ENCODE measurements at places on chromosomes 16 and 17.
A peak's percentile ranks its signal among the peaks of the same experiment; 100 is the strongest.

DNA sequence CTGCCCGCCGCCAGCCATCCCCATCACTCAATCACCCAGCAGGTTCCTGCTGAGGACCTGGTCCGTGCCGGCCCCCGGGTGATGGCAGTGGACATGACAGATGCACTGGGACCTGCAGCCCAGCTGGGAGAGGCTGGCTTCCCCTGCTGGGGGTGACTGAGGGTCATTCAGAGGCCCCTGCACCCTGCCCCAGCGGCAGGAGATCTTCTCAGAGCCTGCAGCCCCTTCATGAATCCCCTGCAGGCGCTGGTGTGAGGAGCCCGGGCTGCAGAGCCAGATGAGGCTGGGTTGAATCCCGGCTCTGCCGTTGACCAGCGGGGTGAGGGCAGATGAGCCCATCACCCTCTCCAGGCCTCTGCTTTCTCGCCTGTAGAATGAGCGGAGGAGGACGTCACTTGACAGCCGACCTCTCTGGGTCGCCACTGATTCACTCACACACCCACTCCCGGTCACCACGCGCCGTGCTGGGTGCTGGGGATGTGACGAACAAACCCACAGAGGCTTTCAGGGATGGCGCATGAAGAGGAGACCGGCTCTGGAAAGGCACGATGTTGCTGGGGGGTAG lies 95.2 kb upstream of the CIBAR2 start:
- DNase-seq: no peak

DNA sequence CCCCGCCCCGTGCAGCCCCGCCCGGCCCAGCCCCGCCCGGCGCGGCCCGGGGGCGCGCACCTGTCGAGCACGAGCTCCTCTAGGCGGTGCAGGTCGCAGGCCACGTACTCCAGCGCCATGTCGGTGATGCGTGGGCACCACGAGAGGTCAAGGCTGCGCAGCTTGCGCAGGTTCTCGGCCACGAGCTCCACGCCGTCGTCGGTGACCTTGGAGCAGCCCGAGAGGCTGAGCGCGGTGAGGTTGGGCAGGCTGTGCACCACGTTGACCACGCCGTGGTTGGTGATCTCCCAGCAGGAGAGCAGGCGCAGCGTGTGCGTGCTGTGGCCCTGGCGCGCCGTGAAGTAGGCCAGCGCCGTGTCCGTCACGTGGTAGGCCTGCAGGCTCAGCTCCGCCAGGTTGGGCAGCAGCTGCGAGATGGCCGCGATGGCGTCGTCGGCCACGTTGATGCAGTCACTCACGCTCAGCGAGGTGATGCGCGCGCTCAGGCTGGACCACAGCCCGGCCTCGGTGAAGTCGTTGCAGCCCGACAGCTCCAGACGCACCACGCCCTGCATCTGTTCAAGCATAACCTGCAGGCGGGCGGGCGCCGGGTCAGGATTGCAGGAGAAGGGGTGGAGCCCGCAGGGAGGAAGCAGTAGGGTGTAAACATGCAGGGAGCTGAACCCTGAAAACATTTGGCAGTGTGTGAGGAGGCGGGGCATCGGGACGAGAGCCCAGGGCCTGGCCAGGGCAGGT lies 5.3 kb upstream of the WDR24 start:
- DNase-seq: peak; percentile 30

DNA sequence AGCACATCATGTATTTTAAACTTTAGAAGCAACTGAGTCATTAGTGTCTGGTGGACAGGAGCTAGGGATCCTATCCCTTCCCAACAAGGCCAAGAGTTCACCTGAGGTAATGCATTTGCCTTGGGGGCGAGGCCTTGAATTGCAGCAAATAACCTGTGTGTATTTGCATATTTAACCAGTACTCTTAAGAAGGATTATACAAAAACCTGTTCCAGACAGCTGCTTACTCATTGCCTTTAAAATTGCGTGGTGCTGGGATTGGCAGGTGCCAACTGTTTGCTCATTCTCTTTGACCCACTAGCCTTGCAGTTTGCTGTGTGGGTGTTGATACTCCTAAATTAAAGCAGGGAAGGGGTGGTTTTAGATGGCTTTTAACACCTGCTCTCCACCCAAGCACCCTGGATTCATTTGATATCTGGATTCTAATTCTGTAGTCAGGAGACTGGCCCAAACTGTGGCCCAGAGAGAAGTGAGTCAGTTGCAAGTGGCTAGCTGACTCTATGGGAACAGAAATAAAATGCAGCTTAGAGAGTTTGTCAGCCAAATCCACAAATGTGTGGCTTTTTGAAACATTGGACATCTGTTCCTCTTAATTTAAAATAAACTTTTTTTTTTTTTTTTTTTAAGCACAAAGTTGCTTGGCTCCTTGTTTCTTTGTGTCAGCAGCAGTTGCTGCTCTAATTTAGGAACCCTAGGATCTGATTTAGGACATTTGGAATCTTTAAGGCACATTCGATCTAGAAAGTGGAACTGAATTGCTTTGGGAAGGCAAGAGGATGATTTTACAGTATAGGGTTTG lies 46.9 kb downstream of the TUBD1 start:
- peak; percentile 39 for DNase-seq

DNA sequence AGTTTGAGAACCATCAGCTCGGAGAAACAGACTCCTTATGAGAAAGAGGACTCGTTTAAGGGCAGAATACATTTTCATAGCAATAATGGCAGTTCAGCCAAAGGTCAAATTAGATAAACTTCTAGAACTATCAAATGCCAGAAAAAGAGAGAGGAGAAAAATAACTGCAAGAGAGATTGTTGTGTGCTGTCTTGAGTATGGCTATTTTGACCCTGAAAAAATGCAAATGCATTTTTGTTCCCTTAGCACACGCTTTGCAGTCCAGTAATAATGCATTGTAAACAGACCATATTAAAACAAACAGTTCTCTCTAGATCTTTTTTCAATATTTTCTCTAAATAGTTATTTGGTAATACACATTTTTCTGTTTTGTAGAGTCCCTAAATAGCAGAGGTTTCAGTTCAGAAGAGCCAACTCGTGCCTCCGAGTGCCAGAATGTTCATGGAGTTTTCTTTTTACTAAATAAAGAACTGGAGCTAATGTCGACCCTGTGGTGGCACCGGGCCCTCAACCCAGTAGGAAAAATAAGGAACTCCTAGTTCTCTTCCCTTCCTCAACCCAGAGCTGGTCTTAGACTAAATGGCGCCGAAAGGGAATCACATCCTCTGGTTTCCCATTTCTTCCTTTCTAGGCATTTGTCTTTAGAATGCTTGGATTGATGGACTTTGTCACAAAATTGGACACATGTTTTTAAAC lies 298.0 kb downstream of the MAP2K4 start:
- no peak for DNase-seq

- DNase-seq: peak; percentile 50
Observed at GRCh38 chr17:82457073-82457928, 1.2 kb upstream of the NARF start.

DNA sequence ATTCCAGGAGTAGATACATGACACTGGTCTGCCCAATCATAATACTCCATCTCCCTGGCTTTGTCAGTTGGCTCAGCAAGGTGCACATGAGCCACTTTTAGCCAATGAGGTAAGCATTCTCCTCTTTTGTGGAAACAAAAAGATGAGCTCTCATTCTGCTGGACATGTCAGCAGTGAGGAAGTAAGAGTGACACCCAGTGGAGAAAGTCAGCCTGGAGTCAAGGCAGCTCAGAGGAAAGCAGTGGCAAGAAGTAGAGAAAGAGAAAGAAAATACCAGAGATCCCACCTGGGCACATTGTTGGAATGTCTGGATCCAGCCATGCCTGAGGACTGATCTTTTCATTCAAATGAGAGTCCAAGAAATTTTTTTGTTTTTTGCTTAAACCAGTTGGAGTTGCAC lies 496.9 kb upstream of the C16orf82 start:
- no peak for DNase-seq

DNA sequence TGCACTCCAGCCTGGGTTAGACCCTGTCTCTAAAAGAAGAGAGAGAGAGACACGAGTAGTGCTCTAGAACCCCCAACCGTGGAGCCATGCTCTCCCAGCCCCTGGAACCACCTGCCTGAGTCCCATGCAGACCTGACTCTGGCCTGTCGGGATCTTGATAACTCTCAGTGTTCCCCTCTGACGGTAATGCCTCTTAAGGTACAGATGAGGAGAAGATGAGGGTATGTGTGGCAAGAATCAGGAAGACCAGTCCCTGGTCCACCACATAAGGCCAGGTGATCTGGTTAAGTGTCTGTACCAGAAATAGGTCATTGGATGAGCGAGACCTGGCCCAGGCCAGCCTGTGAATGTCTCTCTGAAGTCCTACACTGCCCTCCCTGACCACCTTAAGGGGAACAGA lies 18.4 kb downstream of the OSBPL7 start:
- DNase-seq: no peak

DNA sequence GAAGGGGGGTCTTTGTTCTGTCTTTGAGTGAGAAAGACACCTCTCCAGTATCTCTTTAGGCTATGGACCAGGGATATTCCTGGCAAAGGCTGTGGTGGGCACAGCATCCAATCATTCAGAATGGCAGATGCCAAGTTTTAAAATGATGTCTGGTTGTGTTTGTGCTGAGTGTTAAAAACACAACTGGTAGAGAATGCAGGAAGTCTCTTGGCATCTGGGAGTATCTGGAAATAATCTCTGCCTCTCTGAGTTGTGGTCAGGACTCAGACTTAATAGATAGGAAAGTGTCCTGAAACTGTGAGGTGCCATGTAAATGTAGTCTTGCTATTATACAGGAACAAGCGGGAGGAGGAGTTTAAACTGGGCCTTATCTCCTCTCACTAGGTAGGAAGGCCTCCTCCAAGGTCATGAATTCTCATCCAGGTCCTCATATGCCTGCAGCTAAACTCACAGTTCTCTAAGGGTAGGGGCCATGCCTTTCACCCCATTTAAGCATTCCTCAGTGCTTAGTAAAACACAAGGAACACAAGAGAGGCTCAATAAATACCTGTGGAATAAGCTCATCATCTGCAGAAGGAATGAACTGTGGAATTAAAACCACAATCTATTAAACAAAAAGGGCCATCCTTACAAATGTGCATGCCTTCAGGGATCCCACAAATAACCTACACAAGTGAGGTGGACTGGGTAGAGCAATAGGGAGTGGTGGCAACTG lies 317.6 kb downstream of the CBLN1 start:
- no peak for DNase-seq

DNA sequence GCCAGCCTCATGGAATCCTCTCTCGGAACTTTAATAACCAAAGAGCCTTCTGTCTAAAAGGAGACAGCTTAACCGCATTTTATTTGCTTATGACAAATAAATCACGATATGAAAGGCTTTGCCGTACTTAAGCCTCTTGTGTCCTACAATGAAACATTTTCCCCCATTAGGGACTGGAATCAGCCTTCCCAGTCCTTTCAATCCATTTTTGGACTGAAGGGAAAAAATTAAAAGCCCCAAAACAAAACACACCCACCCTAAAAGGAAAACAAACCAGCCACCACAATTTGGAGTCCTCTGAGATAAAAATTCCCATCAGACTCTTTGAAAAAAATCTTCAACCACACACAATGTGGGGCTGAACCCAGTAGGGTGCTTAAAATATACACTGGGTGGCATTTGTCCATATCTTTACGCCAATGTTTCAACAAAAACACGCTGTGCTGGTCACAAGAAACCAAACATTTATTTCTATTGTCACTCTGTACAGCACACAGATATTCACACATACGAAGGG lies 3.0 kb downstream of the HOXB4 start:
- no peak for DNase-seq

- peak; percentile 56 for DNase-seq
Observed at GRCh38 chr17:77741109-77741508, 217.4 kb upstream of the TNRC6C start.

- DNase-seq: no peak
Observed at GRCh38 chr17:58272367-58273280, 8.1 kb downstream of the MPO start.

- peak; percentile 21 for DNase-seq
Observed at GRCh38 chr17:49995055-49995738, at the start of gene DLX3. Gene DLX3, minus strand, starts transcription at chr17:49995224. Its CDS starts 226 bp downstream, at chr17:49994998.

- DNase-seq: peak; percentile 52
Observed at GRCh38 chr16:54931120-54932014, 702 bp downstream of the IRX5 start.

- no peak for DNase-seq
Observed at GRCh38 chr17:75390982-75391381, 14.5 kb downstream of the GRB2 start.

GRCh38 chr17:77470800-77471733 lies 330.3 kb downstream of the SEC14L1 start:
- DNase-seq: peak; percentile 72

GRCh38 chr17:1562176-1562643 lies 382 bp downstream of the PITPNA start:
- peak; percentile 75 for DNase-seq

- no peak for DNase-seq
Observed at GRCh38 chr16:55042556-55043432, 112.1 kb downstream of the IRX5 start.

- DNase-seq: no peak
Observed at GRCh38 chr16:89697616-89698331, 3.7 kb downstream of the SPATA2L start.

DNA sequence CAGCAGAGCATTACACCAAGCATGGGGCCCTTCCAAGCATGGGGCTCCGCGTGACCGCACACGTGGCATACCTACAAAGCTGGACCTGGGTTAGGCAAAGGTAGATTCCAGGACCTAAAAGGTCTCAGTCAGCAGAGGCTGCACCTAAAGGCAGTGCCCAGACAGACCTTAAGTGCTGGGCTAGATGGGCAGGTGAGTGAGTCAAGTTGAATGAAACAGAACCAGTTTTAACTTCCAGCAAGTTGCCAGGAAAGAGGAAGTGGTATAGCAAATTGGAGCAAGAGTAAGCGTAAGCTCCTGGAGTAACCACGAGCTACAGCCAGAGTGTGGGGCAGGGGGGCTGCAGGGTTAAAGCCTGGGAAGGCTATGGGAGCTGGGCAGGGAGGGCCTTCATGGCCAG lies 49.5 kb downstream of the SRCIN1 start:
- no peak for DNase-seq

DNA sequence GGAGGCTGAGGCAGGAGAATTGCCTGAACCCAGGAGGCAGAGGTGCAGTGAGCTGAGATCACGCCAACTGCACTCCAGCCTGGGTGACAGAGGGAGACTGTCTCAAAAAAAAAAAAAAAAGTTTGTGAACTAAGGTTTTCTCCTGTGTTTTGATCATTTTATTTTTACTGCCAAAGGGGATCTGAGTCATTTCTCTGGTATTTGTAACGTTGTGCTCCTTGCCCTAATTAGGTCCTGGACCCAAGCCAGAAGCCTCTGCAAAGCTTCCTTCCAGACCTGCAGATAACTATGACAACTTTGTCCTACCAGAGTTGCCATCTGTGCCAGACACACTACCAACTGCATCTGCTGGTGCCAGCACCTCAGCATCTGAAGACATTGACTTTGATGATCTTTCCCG lies 32.1 kb downstream of the IST1 start:
- peak; percentile 42 for DNase-seq

DNA sequence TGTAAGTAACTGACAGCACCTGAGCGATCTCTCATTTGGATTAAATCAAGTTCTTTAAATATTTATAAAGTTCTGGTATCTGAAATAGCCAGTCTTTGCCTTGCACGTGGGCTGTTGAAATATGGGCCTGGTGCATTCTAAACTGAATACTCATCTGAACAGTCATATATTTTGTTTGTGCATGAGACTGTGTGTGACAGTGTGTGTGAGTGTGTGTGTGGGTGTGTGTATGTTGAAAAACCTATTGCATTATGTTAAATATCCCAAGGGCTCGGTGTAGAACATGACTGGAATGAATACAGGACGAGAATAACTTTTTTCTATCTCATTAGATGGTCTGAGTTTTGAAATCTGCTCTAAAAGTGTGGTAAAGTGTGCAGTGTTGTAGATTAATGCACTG lies 82.4 kb upstream of the TOX3 start:
- DNase-seq: no peak
